ENCODE measurements at places on chromosomes 3 and 15.
A peak's percentile ranks its signal among the peaks of the same experiment; 100 is the strongest.

DNA sequence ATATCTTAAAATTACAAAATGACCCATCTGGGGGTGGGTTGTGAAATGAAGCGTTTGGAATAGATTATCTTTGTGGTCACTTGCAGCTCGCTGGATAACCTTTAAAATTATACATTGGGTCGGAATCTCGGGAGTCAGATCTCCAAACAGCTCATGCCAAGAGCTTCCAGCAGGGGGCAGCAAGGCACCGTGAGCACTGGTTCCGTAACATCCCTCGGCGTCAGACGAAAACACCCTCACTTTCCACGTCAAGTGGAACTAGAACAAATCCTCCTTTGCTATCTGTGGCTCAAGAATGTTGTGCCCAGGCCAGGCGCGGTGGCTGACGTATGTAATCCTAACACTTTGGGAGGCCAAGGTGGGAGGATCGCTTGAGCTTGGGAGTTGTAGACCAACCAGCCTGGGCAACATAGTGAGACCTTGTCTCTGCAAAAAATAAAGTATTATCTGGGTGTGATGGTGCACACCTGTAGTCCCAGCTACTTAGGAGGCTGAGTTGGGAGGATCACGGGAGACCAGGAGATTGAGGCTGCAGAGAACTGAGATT, 31.1 kb downstream of the UMPS start:
- peak; percentile 30 for DNase-seq

DNA sequence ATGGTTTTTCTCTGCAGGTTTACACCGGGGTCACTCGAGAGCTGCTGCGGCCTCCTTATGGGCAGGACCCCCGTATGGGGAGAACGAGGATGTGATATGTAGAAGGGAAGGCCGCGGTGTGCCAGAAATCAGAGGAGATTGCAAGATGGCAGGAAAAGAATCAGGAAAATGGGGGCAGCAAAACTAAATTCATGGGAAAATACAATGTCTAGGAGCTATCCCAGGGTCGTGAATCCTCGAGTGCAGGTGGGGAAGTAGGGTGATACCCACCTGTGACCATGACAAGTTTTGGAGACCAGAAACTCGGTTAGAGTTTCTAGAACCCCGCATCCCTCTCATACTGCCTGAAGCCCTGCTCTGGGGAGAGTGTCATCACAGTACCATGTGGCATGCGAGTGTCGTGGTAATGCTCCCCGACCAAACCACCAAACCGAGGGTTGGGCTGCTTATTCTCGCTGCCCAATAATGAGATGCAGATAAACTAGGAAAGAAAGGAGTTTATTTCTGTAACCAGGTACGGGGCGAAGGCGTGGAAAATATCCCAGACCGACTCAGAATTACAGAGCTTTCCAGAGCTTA, 781 bp downstream of the TRNT1 start:
- DNase-seq: no peak

- DNase-seq: no peak
Measured at GRCh38 chr15:57031605-57032004, 113.2 kb downstream of the TCF12 start.

DNA sequence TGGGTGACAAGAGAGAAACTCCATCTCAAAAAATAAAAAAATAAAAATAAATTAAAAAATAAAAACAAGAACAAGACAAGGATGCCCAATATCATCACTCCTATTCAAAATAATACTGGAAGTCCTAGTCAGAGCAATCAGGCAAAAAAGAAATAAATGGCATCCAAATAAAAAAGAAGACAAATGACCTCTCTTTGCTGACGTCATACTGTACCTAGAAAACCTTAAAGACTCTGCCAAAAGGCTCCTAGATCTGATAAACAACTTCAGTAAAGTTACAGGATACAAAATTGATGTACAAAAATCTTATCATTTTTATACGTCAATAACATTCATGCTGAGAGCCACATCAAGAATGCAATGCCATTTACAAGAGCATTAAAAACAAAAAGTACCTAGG, 18.7 kb upstream of the HERC1 start:
- no peak for DNase-seq

DNA sequence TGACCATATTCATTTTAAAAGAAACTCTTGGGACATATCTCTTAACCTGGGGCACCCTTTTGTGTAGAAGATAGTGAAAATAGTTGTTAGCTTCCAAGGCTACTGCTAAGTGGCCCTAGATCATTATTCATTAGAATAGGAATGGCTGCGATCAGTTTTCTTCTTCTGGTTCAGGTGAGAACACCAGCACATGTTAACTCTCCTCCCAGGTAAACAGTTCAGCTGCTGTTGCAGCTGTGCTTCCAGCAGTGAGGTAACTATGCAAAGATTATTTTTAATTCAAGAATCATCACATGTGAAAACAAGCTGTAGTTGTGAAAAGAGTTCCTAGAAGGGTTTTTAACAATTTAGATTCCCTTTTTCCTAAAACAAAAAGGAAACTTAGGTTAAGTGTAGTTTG, 43.3 kb downstream of the ZPLD1 start:
- peak; percentile 68 for DNase-seq

DNA sequence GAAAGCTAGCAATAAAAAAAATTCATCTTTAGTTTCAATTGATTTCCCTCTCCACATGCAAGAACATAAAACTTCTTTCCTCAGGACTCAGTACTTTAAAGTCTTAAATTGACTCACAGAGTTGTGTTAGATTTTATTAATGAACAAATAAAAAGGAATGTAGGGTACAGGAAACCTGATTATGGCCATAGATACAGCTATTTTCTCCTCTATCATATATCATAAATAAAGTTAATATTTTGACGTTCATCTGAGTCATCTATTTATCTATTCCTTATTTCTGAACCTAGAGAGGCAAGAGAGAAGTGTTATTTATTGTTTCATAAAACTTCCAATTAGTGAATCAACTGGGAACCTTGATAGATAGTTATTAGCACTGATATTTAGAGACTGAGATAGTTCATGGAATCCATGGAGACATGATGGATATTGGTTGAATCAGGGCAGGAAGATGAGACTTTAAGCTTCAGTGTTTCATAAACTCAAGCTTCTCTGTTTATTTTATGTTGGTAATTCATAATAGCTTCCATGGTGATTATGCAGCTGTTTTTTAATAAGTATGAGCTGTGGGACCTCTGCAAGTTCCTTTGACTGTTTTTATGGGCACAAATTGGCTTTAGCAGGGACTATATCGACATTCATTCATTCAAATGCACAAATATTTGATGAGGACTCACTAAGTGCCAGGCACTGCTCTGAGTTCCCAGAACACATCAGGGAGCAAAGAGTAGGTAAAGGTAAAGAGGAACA, 143.5 kb upstream of the TGFBR2 start:
- no peak for DNase-seq

DNA sequence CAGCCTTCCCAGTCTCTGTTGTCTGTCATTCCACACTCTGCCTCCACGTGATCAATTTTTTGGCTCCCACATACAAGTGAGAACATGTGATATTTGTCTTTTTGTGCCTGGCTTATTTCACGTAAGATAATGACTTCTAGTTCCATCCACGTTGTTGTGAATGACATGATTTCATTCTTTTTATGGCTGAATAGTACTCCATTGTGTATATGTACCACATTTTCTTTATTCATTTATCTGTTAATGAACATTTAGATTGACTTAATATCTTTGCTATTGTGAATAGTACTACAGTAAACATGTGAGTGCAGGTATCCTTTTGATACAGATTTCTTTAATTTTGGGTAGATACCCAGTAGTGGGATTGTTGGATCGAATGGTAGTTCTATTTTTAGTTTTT, 31.4 kb downstream of the ASB14 start:
- no peak for DNase-seq

DNA sequence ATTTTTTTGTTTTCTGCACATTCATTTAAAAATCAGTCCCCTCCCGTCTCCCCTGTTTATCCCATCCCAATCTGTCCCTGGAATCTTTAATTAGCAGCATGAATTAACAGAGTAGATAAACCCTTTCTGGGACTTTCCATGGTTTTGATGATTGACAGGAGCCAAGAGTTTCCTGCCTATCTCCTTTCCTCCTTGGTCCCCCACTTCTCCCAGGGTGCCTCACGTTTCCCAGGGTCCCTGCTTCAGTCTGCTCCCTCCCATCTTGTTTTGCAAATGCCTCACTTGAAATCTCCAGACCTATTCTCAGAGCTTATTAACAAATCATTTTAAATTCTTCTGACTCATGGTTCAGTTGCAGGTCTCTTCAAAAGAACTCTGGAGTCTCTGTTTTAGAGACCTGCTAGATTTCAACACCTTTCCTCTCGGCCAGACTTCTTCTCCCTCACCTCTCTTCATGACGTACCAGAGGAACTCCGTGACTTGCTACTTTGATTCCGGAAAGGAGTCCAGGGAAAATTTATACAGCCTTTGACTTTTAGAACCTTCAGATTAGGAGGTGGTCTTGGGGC, 238.5 kb downstream of the ITPR1 start:
- no peak for DNase-seq

DNA sequence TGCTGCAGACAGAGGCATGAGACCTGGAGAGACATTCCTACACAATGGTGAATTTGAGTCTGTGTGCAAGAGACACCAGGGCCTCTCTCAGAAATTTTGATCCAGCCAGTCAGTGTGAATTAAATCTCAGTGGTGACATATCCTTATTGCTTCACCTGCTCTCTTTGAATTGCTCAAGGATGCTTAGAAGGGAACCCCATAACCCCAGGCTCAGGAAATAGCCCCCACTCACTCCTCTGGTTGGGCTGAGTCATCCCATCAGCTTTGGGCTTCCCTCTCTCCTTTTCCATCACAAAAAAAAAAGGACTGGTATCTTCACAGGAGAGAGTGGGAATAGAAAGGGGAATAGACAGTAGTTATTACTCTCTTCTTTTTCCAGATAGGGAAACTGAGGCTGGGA, 33.0 kb upstream of the LARS2 start:
- DNase-seq: no peak

GRCh38 chr3:51747840-51748239, 31.2 kb downstream of the IQCF6 start:
- DNase-seq: no peak

- DNase-seq: no peak
Measured at GRCh38 chr15:66881173-66881905, 179.3 kb downstream of the SMAD6 start.

GRCh38 chr15:90465930-90466567, 63.7 kb upstream of the CRTC3 start:
- DNase-seq: no peak

GRCh38 chr15:98760112-98760826, 111.9 kb downstream of the IGF1R start:
- no peak for DNase-seq

- DNase-seq: no peak
Measured at GRCh38 chr3:25381083-25381482, 47.0 kb upstream of the RARB start.

DNA sequence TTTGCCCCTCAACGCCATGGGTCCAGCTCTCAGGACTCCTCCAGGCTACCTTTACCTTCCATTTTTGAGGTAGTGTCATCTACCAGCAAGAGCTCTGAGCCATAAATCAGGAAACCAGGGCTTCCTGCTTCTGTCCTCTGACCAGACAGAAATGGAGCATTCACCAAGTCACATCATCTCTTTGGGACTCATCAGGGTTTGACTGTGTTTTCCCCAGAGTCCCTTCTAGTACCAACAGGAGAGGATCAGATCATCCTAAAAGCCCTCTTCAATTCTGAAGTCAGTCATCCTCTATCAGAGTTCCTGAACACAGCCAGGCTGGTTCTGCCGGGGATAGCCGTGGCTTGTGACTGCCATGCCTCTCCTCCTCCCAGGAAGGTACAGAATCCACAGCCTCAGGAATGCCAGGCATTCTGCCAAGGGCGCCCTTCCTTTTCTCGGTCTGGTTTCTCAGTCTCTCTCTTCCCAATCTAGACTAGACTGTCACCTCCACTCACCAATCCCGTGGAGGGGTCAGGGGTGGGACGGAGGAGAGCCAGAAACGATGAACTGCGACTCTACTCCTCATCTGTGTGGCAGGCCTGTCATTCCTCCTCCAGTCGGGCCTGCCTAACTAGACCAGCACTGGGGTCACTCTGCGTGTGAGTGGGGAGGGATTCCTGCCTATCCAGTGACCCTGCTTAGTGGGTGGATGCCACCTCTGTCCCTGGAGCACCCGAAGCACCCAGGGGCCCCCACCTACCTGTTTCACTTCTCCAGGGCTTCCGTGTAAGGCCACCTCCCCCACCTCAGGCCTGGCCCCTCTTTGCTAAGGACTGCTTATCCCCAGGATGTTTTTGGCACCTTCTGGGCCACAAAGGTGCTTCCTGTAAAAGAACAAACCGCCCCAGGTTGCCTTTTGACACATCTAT, 30.9 kb downstream of the CCNL1 start:
- DNase-seq: no peak

GRCh38 chr3:88061746-88062145, 2.7 kb downstream of the ZNF654 start:
- DNase-seq: no peak

DNA sequence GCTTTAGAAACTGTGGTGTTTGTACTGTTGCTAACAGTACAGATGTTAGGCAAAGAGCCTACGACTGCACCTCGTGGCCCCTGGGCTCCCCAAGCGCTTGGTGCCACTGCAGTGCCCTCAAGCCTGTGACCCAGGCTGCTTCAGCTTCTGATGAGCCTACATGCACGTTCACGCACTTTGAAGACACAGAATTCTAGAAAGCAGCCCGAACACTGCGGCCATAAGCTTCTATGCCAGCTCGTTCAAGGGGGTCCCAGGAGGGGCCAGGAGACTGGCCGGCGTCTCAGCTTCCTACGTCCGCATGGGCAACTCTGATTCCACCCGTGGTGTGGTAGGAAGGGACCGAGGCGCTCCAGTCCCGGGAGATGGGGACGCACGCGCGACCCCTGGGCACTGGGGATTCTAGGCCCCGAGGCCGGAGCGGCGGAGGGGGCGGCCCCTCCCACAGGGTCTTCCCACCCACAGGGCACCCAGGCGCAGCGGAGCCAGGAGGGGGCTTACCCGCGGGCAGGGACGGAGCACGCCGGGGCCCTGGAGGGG, 653 bp downstream of the MYO5C start:
- no peak for DNase-seq

DNA sequence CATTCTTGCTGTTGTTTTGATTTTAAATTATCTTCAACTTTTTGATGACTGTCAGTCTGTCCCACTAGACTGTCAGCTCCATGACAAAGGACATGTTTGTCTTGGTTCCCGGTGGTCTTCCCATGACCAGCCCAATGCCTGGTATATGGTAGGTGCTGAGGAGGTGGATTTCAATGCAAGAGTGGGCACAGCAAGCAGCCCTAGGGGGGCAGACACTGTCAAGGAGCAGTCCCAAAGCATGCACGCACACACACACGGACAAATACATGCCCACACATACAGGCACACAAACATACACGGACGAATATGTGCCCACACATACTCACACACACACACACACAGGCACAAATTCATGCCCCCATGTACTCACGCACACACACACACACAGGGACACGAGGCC, 12.0 kb downstream of the KLF15 start:
- no peak for DNase-seq

DNA sequence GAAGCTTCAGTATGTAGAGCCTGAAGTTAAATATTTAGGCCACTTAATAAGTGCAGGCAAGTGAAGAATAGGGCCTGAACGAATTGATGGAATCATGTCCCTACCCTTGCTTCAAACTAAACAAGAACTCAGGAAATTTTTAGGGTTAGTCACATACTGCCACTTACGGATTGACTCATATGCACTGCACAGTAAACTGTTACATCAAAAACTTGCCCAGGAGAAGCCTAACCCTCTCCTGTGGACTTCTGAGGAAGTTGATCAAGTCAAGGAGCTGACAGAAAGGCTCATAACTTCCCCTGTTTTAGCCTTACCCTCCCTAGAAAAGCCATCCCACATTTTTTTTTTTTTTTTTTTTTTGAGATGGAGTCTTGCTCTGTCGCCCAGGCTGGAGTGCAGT, 20.6 kb upstream of the KBTBD12 start:
- no peak for DNase-seq
